ENCODE measurements at places on chromosomes 3 and 15.

DNA sequence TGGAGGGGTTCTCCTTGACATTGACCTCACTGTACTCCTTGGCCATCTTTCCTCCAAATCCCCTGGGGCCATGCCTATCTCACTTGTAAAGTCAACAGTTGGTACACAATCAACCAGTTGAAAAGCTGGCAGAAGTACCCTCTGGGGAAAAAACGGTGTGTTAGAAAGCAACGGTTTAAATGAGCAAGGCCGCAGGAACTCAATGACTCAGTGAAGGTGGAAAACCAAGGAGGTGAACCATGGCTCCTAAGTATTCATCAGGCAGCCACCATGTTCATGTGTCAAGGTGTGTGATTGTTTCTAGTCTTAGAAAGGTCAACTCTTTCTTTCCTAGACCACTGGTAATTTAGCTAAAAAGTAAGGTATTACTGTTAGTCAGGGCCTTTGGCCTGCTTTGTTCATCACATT lies 130.9 kb upstream of the SATB1 start:
- DNase-seq = no peak

DNA sequence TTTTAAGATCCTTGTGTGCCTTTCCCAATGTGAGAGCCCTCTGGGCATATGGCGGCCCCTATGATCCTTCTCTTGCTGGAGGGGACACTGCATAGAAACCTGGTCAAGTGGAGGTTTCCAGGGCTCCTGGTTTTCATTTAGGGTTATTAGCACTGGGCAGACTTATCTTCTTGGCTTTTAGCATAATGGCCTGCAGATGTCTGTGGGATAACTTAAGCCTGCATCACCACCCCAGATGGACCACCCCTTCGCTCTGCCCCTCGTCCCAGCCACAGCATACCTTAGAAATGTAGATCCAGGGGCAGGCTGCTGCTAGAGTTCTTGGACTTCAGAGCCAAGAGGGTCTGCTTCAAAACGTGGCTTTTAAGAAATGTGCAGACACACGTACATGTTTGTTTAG lies 340.3 kb upstream of the CTDSPL start:
- no peak for DNase-seq

DNA sequence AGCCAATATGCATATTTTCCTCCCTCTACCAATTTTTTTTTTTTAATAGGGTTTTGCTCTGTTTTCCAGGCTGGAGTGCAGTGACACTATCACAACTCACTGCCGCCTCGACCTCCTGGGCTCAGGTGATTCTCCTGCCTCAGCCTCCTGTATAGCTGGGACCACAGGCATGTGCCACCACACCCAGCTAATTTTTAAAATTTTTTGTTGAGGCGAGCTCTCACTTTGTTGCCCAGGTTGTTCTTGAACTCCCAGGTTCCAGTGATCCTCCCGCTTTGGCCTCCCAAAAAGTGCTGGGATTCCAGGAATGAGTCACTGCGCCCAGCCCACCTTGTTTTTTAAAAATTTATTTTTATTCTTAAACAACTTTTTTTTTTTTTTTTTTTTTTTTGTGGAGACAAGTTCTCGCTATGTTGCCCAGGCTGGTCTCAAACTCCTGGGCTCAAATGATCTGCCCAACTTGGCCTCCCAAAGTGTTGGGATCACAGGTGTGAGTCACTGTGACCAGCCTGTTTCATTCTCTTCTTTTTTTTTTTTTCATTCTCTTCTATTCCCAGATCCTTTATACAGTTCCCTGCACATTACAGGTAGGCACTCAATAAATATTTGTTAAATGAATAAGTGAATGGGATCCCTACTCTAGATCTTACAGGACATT lies 40.5 kb upstream of the PIK3CB start:
- no peak for DNase-seq

- no peak for DNase-seq
Observed at GRCh38 chr3:48585411-48585810, 9.7 kb downstream of the COL7A1 start.

DNA sequence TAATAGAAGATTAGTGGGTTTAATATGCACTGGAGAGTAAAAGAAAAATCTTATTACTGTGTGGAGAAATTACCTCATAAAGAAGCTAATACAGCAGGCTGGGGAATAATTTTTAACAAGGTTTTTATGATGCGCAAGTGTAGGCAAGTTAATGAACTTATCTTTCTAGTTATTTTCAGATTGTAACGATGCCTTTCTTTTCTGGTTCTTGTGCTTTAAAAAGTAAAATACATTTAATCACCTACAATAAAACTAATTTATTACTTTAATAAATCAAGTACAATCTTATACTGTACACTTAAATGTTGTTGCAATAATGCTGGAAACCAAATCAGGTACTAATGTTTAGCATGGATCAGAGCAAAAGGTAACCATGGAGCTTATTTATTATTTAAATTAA lies 266.6 kb downstream of the ZIC1 start:
- DNase-seq = no peak

DNA sequence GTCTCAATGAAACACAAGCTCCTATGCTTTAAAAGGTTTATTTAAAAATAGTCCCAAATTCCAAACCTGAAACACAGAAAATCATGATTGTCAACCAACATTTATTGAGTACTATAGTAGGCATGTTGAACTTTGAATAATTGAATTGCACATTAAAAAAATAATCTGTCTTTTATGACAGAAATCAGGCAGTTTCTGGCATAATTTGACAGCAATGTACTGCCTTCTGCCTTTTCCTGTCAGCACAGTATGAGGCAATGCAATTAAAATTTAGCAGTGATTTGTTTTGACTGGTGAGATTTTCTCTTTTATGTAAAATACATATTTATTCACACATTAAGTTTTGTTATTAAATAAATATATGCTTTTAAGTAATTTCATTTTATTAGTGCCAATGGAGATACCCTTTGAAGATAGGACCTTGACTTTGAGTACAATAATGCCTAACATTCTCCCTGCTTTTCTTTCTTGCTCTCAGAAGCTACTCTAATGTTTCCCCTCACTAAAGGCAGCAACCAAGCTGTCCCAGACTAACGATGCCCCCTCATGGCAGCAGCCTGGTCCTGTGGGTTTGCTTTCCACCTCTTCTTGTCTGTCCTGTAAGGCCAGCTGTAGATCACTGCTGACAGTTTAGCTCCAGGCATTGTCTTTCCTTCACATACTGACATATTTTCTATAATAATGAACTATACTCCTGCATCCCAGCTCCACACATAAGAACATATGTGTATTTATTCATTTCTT lies 346.7 kb downstream of the IL20RB start:
- no peak for DNase-seq

DNA sequence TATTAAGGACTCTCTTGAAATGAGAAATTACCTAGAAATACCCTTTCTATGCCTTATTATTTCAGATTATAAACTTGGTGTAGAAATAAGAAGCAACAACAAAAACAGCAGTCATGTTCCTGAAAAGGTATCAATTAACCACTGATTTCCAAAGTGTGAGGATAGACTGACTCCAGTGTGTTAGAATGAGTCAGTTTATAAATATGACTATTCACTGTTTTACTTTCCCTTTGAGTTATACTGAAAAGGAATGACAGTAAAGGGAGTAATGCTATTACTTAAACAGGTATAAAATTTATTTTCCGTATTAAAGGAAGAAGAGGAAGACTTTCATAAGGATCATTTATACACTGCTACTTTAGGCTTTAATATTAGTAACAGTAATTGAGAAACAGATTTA lies 12.9 kb downstream of the GMNC start:
- DNase-seq = no peak

GRCh38 chr3:136860541-136860940 lies 1.5 kb upstream of the NCK1 start:
- no peak for DNase-seq

Data from nucleus accumbens (tissue), 56 donors.